Osteocyte (in vitro differentiated cells): ENCODE measurements at places on chromosomes 11 and 22.

GRCh38 chr22:33565580-33565995, 354.7 kb downstream of the LARGE1 start:
- no peak overlapping the region for H3K27ac ChIP-seq
- DNase-seq = no peak
- peaks cover 10% of the 10 kb centered on the region for H3K4me1 ChIP-seq
- no peaks in the 10 kb centered on the region for H3K36me3 ChIP-seq
- H3K27me3 ChIP-seq = no peaks in the 10 kb centered on the region

DNA sequence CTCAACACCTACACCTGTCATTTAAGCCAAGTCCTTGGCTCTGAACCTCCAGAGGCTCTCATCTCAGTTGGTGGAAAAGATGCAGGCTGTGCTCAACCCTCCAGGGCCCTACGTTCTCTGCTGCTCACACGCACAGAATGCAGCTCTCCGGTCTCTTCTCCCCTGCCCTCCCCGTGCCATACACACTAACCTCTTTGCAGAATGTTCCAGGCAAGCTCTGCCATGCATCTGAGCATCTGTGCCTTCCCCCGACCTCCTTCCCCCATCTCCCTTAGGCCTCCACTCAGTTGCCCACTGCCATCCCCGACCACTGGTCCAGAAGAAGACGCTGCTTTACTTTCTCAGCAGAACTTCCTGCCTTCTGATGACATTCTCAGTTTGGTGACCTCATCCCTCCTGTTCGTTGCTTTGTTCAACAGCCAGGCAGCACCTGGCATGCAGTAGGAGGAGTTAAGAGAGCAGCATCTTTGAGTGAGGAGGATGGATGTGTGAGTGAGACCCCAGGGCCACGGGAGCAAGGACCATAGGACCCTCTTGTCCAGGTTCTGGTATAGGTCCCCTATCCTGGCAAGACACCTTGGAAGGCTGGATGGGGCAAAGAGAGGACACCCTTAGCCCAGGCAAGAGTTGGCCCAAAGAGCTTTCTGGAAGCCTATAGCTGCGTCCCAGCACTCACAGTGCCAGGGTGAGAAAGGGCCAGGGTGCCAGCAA, 598.0 kb downstream of the BRD1 start:
- no peaks in the 10 kb centered on the region for H3K4me1 ChIP-seq
- H3K36me3 ChIP-seq = no peaks in the 10 kb centered on the region
- H3K4me3 ChIP-seq = no peak overlapping the region
- no peaks in the 10 kb centered on the region for H3K27me3 ChIP-seq

DNA sequence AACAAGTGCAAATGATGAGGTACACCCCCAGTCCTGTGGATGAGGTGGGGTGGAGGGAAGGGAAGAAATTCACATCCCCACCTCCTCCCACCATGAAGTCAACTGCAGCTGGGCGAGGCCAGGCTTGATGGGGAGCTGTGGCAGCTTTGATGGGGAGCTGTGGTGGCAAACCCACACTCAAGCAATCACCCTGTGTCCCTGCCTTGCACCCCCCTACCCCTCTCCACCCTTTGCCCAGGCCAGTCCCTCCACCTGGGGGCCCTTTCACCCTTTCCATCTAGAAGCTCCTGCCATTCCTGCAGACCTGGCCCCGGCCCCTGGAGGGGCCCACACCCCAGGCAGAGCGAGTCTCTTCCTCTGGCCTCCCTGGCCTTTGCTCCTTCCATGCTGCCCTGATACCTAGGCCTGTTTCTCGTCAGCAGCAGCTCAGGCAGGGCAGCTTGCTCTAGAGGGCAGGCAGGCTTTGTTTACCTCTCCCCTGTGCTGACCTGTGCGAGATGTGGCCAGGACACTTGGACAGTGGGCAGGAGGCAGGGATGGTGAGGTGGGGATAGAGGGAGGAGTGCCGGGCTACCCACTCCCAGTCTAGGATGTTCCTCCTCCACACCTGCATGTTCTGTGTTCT, 4.5 kb upstream of the FGF3 start:
- H3K36me3 ChIP-seq = no peaks in the 10 kb centered on the region
- no peak for DNase-seq
- peaks cover 35% of the 10 kb centered on the region for H3K27me3 ChIP-seq
- peaks cover 3% of the 10 kb centered on the region for H3K4me1 ChIP-seq

GRCh38 chr11:126716456-126717083, 284.0 kb downstream of the KIRREL3 start:
- peaks cover 6% of the 10 kb centered on the region for H3K4me1 ChIP-seq
- no peak for DNase-seq
- no peak overlapping the region for H3K4me3 ChIP-seq
- H3K27me3 ChIP-seq = no peaks in the 10 kb centered on the region
- no peaks in the 10 kb centered on the region for H3K36me3 ChIP-seq

DNA sequence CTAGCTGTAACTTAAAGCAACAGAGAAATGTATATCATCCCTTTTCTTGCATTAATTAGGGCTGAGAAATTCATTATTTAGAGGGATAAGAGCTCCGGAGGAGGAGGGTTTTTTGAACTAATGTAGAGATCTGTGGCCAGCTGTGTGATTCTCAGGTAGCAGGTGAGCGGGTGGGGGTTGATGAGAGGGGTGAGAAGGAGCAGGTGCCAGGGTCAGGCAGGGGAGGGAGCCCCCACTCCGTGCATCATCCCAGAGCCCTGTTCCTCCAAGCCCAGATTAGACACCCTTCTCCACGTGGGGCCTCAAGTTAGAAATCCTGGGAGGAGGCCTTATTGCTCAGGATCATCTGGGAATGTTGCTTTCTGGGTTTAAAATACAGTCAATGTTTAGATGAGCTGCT, 24.9 kb downstream of the ZBTB16 start:
- H3K27me3 ChIP-seq = peaks cover 11% of the 10 kb centered on the region
- H3K36me3 ChIP-seq = peaks cover 14% of the 10 kb centered on the region
- no peak overlapping the region for H3K4me3 ChIP-seq
- peaks cover 36% of the 10 kb centered on the region for H3K4me1 ChIP-seq
- no peak overlapping the region for H3K27ac ChIP-seq

DNA sequence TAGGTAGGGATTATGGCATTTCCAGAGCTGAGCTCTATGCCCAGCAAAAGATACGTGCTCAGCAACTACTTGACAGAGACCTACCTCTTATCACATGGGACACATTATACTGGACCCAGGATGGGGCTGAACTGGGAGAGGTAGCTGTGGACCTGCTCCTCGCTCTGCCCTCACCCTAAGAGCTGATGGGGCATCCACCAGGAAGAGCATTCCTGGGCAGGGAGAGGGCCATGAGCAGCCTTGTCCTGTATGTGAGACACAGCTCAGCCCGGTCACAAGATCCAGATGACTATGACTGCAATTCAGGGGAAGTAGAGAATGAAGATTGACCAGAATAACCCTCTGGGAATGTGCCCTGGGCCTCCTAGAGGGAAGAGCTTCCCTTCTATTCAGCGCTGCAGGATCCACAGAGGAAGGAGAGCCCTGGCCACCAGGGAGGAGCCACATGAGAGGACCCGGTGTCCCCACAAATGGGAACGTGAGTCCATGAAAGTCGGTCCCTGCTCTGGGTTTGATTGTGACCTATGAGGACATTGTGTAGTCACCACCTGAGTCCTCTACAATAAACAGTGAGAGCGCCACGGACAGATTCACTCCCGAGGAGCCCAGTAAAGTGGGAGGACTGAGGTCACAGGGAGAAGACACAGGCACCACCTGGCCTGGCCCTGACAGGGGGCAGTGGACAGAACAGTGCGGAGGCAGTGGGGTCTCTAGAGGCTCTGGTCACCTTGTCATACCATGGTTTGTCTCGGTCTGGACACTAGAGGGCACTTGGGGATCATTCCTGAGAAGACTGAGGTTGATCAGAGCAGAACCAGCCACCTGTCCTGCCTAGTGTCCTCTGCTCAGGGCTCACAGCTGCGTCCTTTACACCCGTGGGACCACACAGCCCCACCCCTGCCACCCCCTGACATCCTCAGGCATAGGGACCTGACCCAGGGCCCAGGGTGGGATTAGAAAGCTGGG, 99.5 kb downstream of the ZNF280B start:
- H3K4me1 ChIP-seq = no peaks in the 10 kb centered on the region
- no peak overlapping the region for H3K27ac ChIP-seq
- H3K27me3 ChIP-seq = peaks cover 45% of the 10 kb centered on the region
- no peak overlapping the region for H3K4me3 ChIP-seq
- H3K36me3 ChIP-seq = no peaks in the 10 kb centered on the region
